ENCODE measurements at places on chromosomes 12 and 14. TPM values are rescaled to one million over a fixed set of nuclear protein-coding genes. Genes with fewer than 3 reads are reported as not detected.

GRCh38 chr12:15505616-15506015, 183.3 kb downstream of the PTPRO start:
- H3K27me3 ChIP-seq, result no peaks in the 10 kb centered on the region
- H3K4me3 ChIP-seq, result no peak overlapping the region
- no peaks in the 10 kb centered on the region for H3K4me1 ChIP-seq
- H3K36me3 ChIP-seq, result no peaks in the 10 kb centered on the region

- H3K4me1 ChIP-seq, result no peaks in the 10 kb centered on the region
- no peaks in the 10 kb centered on the region for H3K27me3 ChIP-seq
- H3K36me3 ChIP-seq, result no peaks in the 10 kb centered on the region
- no peak overlapping the region for H3K4me3 ChIP-seq
- H3K27ac ChIP-seq, result no peak overlapping the region
These were observed 22.9 kb downstream of the VEZT start for GRCh38 chr12:95240556-95240955.

GRCh38 chr12:64480148-64480547, 28.2 kb downstream of the TBK1 start:
- H3K27me3 ChIP-seq, result no peaks in the 10 kb centered on the region
- H3K4me1 ChIP-seq, result no peaks in the 10 kb centered on the region
- peaks cover 9% of the 10 kb centered on the region for H3K36me3 ChIP-seq
- no peak for DNase-seq

DNA sequence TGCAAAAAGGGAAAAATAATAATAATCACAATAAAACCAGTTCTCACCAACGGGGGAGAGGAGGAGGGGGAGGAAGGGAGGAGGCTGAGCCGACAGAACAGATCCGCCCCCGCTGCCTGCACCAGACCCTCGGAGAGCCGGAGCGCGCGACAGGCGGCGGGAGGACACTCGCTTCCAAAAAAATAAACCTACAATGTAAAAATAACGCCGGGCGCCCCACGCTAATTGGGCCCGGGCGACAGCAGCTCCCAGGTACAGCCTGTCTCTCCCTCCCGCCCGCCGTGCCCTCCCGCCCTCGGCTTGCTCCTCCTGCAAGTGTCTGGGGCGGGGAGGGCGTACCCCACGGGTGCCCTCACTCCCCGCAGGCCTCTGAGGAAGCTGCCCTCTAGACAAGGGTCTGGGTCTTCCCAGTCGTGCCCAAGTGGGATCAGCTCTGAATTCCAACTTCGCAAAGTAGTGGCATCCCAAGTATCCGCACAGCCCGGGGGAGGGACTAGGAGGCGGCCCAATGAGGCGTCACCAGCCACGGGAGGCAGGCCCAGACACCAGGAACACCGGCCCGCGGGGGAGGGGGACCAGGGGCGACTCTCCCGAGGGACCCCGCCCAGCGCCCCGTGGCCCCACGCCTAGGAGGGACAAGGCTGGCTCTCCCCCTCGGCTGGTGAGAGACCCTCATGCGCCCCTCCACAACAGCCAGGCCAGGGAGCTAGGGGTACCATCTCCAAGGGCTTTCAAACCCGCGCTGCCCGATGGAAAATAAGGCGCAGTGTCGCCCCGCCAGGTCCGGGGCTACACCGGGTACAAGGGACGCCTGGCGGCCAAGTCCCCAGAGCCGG, 1.0 kb downstream of the NCOR2 start:
- peak; percentile 60 for DNase-seq
- peak overlapping the region; percentile 86 for H3K4me3 ChIP-seq
- H3K4me1 ChIP-seq, result peaks cover 6% of the 10 kb centered on the region
- peak overlapping the region; percentile 85 for H3K27ac ChIP-seq

DNA sequence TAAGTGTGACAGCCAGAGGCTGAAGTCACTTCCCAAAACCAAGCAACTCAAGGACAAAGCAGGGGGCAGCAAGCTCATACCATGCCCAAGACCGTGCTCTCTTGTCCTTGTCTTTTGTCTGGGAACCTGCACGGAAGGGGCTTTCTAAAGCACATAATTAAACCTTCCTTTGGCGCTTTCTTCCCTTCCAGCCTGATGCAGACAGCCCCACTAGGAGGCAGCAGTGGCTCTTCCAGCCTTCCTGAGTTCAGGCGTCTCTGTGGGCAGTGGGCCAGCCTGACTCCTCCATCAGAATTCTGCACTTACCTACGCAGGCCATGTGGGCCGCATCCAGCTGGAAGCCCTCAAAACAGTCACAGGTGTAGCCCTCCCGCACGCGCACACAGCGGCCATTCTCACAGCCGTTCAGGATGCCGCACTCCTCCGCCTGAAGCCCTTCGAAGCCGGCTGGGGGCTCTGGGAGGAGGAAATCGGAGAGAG, 7.6 kb downstream of the ISCA2 start:
- no peak for DNase-seq
- no peak overlapping the region for H3K27ac ChIP-seq
- no peaks in the 10 kb centered on the region for H3K36me3 ChIP-seq
- H3K4me3 ChIP-seq, result no peak overlapping the region
- no peaks in the 10 kb centered on the region for H3K4me1 ChIP-seq

DNA sequence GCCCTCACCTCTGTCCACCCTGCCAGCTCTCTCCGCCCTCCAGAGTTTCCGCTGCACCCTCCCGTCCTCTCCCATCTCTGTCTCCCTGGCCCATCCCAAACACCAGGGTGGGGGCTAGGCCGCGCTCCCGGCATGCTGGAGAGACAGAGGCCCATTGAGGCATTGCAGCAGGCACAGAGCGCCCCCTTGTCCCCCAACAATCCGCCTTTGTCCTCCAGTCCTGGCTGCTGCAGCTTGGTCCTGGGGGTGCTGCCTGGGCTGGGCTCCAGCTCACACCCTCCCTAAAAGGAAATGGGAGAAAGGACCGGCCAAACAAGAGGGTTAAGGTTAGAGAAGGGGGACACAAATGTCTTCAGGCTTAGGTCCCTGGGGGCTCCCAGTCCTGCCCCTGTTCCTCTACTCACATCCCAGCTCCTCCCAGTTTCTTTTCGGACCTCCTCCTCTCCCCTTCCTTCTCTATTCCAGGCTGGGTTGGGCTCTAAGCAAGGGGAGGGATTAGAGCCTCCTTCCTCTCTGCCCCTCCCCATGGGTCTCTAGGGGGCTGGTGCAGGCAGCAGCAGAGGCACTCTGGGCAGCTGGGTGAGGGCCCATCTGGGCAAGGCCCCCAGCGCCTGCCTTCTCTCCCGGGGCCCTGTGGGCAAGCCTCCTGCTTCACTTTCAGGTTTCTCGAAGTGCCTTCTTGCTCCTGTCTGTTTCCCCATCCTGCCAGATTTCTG, at the start of gene CMTM5:
TSS of gene CMTM5 (plus strand) at position 565 of the 716 bp plus-strand sequence. CDS start 206 bp downstream, outside the sequence.
- H3K36me3 ChIP-seq, result no peaks in the 10 kb centered on the region
- no peak within 1 kb of the TSS for H3K4me3 ChIP-seq
- no peaks in the 10 kb centered on the region for H3K27me3 ChIP-seq
- no peak within 1 kb of the TSS for H3K27ac ChIP-seq

DNA sequence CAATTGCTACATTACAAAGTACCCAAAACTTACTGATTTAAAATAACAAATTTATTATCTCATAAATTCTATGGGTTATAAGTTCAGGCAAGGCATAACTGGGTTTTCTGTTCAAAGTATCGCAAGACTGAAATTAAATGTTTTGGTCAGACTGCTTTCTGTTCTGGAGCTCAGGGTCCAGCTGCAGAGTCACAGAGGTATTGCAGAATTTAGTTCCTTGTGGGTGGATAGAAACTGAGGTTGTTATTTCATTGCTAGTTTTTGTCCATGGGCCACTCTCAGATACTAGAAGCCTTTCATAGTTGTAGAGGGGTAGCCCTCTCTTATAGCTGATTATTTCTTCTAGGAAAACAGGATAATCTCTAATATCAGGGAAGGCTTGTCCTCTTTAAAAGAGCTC, 467.9 kb downstream of the TRHDE start:
- H3K4me3 ChIP-seq, result no peak overlapping the region
- H3K27ac ChIP-seq, result no peak overlapping the region
- no peaks in the 10 kb centered on the region for H3K36me3 ChIP-seq
- DNase-seq, result no peak
- no peaks in the 10 kb centered on the region for H3K27me3 ChIP-seq

- no peaks in the 10 kb centered on the region for H3K27me3 ChIP-seq
- no peak for DNase-seq
- no peaks in the 10 kb centered on the region for H3K4me1 ChIP-seq
- H3K27ac ChIP-seq, result no peak overlapping the region
- H3K4me3 ChIP-seq, result no peak overlapping the region
- H3K36me3 ChIP-seq, result no peaks in the 10 kb centered on the region
These were observed 1973.9 kb upstream of the FLRT2 start for GRCh38 chr14:83556065-83556464.

GRCh38 chr12:123468786-123469185, 10.8 kb downstream of the SNRNP35 start:
- no peak for DNase-seq
- peaks cover 34% of the 10 kb centered on the region for H3K36me3 ChIP-seq
- H3K27ac ChIP-seq, result no peak overlapping the region
- no peaks in the 10 kb centered on the region for H3K27me3 ChIP-seq

- no peak overlapping the region for H3K4me3 ChIP-seq
- H3K36me3 ChIP-seq, result no peaks in the 10 kb centered on the region
- no peaks in the 10 kb centered on the region for H3K27me3 ChIP-seq
- H3K27ac ChIP-seq, result no peak overlapping the region
These were observed 61.1 kb downstream of the PRIMA1 start for GRCh38 chr14:93727039-93727740.

DNA sequence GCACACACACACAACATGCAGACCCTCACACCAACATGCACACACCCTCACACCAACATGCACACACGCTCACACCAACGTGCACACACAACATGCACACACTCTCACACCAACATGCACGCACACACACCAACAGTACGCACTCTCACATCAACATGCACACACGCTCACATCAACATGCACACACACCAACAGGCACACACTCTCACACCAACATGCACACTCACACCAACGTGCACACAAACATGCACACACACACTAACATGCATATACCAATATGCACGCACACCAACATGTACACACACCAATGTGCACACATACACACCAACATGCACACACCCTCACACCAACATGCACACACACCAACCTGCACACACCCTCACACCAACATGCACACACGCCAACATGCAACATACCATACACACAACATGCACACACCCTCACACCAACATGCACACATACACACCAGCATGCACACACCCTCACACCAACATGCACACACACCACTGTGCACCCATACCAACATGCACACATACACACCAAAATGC, 175.8 kb downstream of the KSR2 start:
- no peak overlapping the region for H3K4me3 ChIP-seq
- no peak for DNase-seq
- H3K27ac ChIP-seq, result no peak overlapping the region
- no peaks in the 10 kb centered on the region for H3K27me3 ChIP-seq
- H3K36me3 ChIP-seq, result no peaks in the 10 kb centered on the region
- no peaks in the 10 kb centered on the region for H3K4me1 ChIP-seq

GRCh38 chr12:117816-118345, 51.3 kb downstream of the IQSEC3 start:
- no peak for DNase-seq
- H3K4me3 ChIP-seq, result no peak overlapping the region
- no peaks in the 10 kb centered on the region for H3K4me1 ChIP-seq

DNA sequence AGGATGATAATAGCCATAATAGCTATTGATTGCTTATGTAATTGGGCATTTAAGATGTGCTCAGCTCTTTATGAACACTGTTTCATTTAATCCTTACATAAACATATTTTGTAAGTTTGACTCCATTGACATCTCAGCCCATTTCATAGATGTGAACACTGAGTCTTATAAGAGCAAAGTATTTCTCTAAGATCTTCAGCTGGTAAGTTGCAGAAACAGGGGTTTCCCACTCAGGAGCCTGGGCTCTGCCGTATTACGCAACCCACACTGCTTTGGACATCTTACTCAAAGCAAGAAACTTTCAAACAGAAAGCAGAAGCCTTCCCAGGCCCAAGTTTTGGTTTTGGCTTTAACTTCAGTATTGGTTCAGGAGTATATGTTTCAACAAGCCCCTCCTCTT, 705.1 kb downstream of the MED13L start:
- no peaks in the 10 kb centered on the region for H3K36me3 ChIP-seq
- H3K27ac ChIP-seq, result no peak overlapping the region
- no peaks in the 10 kb centered on the region for H3K4me1 ChIP-seq
- H3K4me3 ChIP-seq, result no peak overlapping the region
- no peaks in the 10 kb centered on the region for H3K27me3 ChIP-seq
- no peak for DNase-seq

DNA sequence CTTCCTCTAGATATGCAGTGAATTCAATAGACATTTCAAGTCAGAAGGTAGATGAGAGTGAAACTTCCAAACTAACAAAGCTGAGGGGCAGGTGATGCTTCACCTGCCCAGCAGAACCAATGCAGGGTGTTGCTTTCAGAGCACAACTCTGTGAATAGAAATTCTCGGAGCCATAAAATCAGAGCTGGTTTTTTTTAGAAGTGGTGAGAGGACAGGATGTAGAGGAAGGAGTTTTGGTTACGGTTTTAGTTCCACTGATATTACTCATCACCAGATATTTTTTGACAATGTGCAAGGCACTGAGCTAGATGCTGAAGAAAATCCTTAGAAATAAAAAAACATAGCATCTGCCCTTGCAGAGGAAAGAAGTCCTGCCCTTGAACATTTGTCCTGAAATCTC, 62.2 kb downstream of the BMP4 start:
- H3K36me3 ChIP-seq, result no peaks in the 10 kb centered on the region
- H3K4me1 ChIP-seq, result no peaks in the 10 kb centered on the region
- H3K27ac ChIP-seq, result no peak overlapping the region
- H3K4me3 ChIP-seq, result no peak overlapping the region
- H3K27me3 ChIP-seq, result no peaks in the 10 kb centered on the region

GRCh38 chr12:31533470-31533869, 57.5 kb downstream of the DENND5B start:
- no peaks in the 10 kb centered on the region for H3K36me3 ChIP-seq
- H3K27me3 ChIP-seq, result no peaks in the 10 kb centered on the region
- no peaks in the 10 kb centered on the region for H3K4me1 ChIP-seq
- DNase-seq, result no peak
- H3K27ac ChIP-seq, result no peak overlapping the region

ANKS1B gene
- not detected for polyA plus RNA-seq

MAP1LC3B2 gene
- 4.4 TPM for polyA plus RNA-seq

P2RX2 gene
- polyA plus RNA-seq, result not detected

RSRC2 gene
- polyA plus RNA-seq, result 32.1 TPM

PHETA1 gene
- 0.91 TPM for polyA plus RNA-seq

ASIC1 gene
- 0.14 TPM for polyA plus RNA-seq

ADGRD1 gene
- polyA plus RNA-seq, result not detected
